ENCODE measurements at places on chromosomes 12 and 14.
A peak's percentile ranks its signal among the peaks of the same experiment; 100 is the strongest.

DNA sequence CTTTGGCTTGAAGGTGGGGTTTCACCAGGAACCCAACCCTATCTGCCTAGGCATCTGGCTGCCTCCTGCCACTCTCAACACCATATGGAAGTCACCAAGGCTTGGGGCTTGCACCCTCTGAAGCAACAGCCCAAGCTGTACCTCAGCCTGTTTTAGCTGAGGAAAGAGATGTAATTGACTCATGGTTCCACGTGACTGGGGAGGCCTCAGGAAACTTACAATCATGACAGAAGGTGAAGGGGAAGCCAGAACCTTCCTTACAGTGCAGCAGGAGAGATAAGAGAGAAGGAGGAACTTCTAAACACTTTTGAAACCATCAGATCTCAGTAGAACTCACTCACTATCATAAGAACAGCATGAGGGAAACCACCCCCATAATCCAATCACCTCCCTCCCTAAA, 26.9 kb downstream of the GLIPR1L1 start:
- H3K4me3 ChIP-seq = no peak overlapping the region
- no peaks in the 10 kb centered on the region for H3K4me1 ChIP-seq
- DNase-seq = no peak
- H3K27ac ChIP-seq = no peak overlapping the region

GRCh38 chr14:49962621-49963020, 69.7 kb downstream of the ARF6 start:
- DNase-seq = no peak
- H3K27ac ChIP-seq = no peak overlapping the region
- no peaks in the 10 kb centered on the region for H3K27me3 ChIP-seq
- H3K4me1 ChIP-seq = no peaks in the 10 kb centered on the region

- H3K27me3 ChIP-seq = peaks cover 4% of the 10 kb centered on the region
- H3K27ac ChIP-seq = no peak overlapping the region
- DNase-seq = no peak
- peak overlapping the region; percentile 25 for H3K4me3 ChIP-seq
These were observed 214.4 kb downstream of the FOXN3 start for GRCh38 chr14:89202413-89203190.

DNA sequence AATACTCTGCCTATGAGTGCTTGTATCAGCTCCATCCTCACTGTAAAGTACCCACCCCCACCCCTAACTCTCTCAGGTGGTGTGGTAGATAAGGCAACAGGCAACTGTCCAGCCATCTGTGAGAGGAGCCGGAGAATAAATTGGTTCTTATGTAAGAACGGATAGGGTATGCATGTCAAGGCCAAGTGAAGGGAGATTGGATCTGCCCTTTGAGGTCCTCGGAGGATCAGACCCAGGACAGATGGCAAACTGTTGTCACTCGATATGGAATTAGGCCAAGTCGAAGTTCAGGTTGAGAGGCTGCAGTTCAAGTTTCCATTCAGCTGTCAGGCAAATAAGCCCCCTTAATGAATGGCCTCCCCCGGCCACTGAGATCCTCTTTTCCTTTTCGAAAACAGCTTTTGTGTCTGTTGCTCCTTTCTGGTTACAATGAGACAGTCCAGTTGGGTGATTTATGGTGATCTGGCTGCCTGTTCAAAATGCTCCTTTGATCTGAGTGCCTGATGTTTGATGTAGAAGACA, 120.3 kb downstream of the VRK1 start:
- H3K4me1 ChIP-seq = peaks cover 10% of the 10 kb centered on the region
- peaks cover 25% of the 10 kb centered on the region for H3K36me3 ChIP-seq
- no peak for DNase-seq
- H3K4me3 ChIP-seq = no peak overlapping the region
- peaks cover 2% of the 10 kb centered on the region for H3K27me3 ChIP-seq

GRCh38 chr12:26854031-26854390, 21.0 kb upstream of the ITPR2 start:
- no peaks in the 10 kb centered on the region for H3K27me3 ChIP-seq
- no peak for DNase-seq
- H3K4me3 ChIP-seq = no peak overlapping the region
- no peaks in the 10 kb centered on the region for H3K4me1 ChIP-seq

GRCh38 chr12:112900298-112901145, 6.2 kb upstream of the OAS1 start:
- H3K36me3 ChIP-seq = no peaks in the 10 kb centered on the region
- H3K4me1 ChIP-seq = peaks cover 1% of the 10 kb centered on the region
- no peaks in the 10 kb centered on the region for H3K27me3 ChIP-seq
- peak; percentile 33 for DNase-seq

GRCh38 chr12:102573237-102573636, 92.9 kb upstream of the IGF1 start:
- no peak overlapping the region for H3K27ac ChIP-seq
- no peak for DNase-seq
- no peaks in the 10 kb centered on the region for H3K36me3 ChIP-seq
- no peaks in the 10 kb centered on the region for H3K27me3 ChIP-seq
- no peak overlapping the region for H3K4me3 ChIP-seq

- peak overlapping the region; percentile 14 for H3K27ac ChIP-seq
- peaks cover 17% of the 10 kb centered on the region for H3K4me1 ChIP-seq
- peak overlapping the region; percentile 63 for H3K4me3 ChIP-seq
- H3K36me3 ChIP-seq = no peaks in the 10 kb centered on the region
These were observed 845 bp upstream of the COCH start for GRCh38 chr14:30873308-30874119.

GRCh38 chr14:31024577-31025366, 677 bp upstream of the AP4S1 start:
- H3K27ac ChIP-seq = peak overlapping the region; percentile 84
- H3K4me3 ChIP-seq = peak overlapping the region; percentile 94
- no peak for DNase-seq

DNA sequence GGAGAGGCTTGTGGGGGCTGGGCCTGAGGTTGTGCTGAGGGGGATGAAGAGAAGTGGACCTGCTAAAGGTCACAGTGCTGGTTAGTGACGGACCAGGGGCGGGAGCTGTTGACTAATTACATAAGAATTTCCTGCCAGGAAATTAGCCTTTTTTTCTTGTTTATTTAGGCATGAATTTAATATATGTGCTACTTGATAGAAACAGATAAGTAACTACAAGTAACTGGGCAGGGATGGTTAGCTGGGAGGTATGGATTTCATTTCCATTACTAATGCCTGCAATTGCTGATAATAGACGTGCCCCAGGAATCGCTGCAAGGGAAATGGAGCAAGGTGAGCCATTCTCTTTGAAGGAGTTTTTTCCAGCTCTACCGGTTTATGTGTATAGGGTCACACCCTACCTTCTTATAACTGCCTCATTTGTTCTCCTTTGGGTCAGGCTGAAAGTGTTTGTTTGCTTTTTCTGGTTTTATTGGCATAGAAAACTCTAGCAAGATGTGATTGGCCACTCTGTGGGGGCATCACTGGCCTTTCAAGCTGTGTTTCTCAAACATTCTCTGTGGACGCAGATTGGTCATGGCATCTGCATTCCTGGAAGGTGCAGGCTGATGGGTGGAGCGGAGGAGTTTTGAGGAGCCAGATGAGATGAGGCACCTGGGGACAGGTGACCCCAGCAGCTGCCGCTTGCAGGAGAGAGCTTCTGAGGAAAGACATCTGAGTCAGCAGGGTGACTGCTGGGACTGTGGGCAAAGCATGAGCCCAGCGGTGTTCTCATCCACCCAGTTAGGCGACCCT, 19.0 kb upstream of the GPRC5A start:
- no peaks in the 10 kb centered on the region for H3K36me3 ChIP-seq
- no peak overlapping the region for H3K27ac ChIP-seq
- H3K4me3 ChIP-seq = no peak overlapping the region

DNA sequence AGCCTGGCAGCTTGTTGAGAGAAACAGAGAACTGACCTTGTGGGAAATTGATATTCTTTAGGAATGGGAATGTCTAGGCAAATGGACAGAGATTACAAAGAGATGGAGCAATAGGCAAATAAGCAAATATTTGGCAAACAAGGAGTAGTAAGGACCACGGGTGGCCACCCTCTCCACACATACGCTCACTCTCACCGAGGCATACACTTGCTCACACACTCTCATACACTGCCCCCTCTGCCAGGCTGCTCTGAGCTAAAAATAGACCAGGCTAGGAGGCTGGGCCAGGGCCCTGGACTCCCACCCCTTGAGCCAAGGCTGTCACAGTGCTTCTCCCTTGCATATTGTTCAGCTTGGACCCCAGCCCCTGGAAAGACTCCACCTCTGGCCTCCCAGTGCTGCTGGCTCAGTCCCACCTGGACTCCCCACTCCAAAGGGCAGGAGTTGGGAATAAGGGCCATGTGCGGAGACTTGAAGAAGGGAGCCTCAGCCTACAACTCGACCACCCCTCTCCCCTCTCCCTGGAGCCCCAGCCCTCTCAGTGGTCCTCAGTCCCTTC, 1.1 kb downstream of the PPP1R1A start:
- H3K4me1 ChIP-seq = peaks cover 52% of the 10 kb centered on the region
- peaks cover 14% of the 10 kb centered on the region for H3K36me3 ChIP-seq
- H3K27me3 ChIP-seq = peaks cover 16% of the 10 kb centered on the region
- DNase-seq = peak; percentile 43
- peak overlapping the region; percentile 75 for H3K27ac ChIP-seq

DNA sequence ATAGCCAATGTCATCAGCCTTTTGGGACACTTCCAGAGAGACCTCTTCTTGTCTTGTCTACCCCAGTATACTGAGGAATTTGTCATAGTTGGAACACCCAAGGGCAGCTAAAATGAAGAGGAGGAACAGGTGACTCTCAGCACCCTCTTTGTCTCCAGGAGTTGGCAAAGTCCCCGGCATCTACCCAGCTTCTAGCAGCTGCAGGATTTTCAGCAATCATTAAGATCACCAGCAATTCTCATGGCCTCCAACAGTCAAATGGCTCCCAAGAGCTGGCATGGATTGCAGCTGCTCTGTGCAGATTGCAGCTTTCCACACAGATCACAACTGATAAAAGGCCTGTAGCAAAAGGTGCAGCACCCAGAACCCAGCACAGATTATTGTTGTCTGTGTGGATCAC, 32.9 kb downstream of the RERGL start:
- DNase-seq = no peak
- H3K4me1 ChIP-seq = no peaks in the 10 kb centered on the region
- no peak overlapping the region for H3K4me3 ChIP-seq
- no peaks in the 10 kb centered on the region for H3K27me3 ChIP-seq
- peaks cover 11% of the 10 kb centered on the region for H3K36me3 ChIP-seq

DNA sequence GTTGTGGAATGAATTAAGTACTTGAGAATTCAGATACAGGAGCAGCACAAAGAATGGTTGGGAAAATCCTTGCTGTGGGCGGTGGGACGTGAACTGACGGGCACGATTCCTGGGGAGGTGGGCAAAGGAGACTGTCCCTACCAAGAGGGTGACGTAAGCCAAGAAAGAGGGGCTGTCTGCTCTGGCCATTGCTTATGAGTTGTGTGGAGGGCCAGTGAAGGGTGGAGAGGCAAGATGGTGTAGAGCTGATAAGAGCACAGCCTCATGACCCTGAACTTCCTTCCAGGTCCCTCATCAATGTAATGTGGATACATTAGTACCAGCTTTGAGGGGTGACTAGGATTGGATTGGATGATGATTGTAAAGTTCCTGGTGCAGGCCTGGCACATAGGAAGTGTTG, 50.2 kb downstream of the WDR20 start:
- H3K4me1 ChIP-seq = peaks cover 47% of the 10 kb centered on the region
- H3K4me3 ChIP-seq = no peak overlapping the region
- H3K27ac ChIP-seq = peak overlapping the region; percentile 28
- peaks cover 2% of the 10 kb centered on the region for H3K27me3 ChIP-seq

- peaks cover 14% of the 10 kb centered on the region for H3K4me1 ChIP-seq
- no peak for DNase-seq
These were observed 196.5 kb downstream of the NOVA1 start for GRCh38 chr14:26401179-26401968.

- peaks cover 10% of the 10 kb centered on the region for H3K27me3 ChIP-seq
- DNase-seq = peak; percentile 56
- no peak overlapping the region for H3K27ac ChIP-seq
- peak overlapping the region; percentile 86 for H3K4me3 ChIP-seq
These were observed 12.5 kb upstream of the MAP3K9 start for GRCh38 chr14:70821584-70822529.

DNA sequence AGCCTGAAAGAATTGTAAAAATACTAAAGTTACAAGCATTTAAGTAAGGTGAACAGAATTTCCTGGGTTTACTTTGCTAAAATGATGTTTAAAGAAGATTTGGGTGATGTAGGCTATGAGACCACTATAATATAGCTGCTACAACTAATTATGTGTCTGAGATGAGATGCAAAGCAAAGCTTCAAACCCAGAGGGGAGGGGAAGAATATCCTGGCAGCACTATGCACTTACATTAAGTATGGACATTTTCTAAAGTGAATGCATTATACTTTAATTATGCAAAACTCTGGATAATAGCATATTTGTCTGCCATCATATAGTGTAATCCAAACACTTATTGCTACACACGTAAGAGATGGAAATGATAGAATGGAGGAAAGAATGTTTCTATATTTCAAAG, 1003.7 kb downstream of the GALC start:
- no peaks in the 10 kb centered on the region for H3K4me1 ChIP-seq
- DNase-seq = no peak
- H3K27ac ChIP-seq = no peak overlapping the region
- no peak overlapping the region for H3K4me3 ChIP-seq

GRCh38 chr12:114480337-114481199, 74.6 kb upstream of the TBX5 start:
- no peak for DNase-seq
- H3K4me1 ChIP-seq = peaks cover 3% of the 10 kb centered on the region
- H3K27me3 ChIP-seq = peaks cover 20% of the 10 kb centered on the region
- H3K4me3 ChIP-seq = peak overlapping the region; percentile 69

DNA sequence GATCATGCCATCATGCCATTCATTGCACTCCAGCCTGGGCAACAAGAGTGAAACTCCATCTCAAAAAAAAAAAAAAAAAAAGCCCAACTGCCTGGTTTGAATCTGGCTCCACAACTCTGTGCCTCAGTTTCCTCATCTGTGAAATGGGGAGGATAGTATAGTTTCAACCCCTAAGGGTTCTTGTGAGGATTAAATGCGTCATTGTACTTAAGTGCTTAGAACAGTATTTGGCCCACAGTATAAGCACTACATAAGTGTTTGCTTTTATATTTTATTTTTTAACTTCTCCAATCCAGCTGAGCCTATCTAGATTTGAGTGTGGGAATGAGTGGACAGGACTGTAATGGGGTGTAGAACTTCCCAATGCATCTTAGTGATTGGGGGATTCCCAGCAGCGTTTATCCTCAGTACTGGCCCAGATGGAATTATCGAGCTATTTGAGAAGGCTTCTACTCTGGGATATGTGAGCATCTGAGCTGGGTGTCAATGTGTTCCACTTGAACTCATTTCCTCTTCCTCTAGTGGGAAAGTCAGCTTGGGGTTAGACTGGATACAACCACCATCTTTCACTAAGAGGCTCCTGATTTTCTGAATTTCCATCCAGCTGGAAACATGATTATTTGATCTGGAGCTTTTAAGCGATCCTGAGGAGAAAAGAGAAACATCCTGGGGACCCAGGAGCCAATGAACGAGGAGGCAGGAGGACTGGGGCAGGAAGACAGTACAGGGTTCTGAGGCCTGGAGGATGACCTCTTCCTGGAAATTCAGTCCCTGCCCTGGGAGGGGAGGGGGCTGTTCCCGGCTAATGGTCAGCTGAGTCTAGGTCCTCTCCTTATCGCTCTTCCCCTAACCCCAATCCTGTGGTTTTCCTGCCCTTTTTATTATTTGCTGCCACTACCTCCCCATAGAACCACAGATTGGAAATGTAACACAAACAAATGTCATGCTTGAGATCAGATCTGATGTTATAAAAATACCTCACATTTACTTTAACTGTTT, 9.3 kb upstream of the ESPL1 start:
- no peaks in the 10 kb centered on the region for H3K4me1 ChIP-seq
- no peaks in the 10 kb centered on the region for H3K27me3 ChIP-seq
- no peak for DNase-seq
- no peak overlapping the region for H3K4me3 ChIP-seq
- H3K27ac ChIP-seq = no peak overlapping the region
- H3K36me3 ChIP-seq = peaks cover under 1% of the 10 kb centered on the region

All from glutamatergic neuron (in vitro differentiated cells).